AG09319 (cell line): ENCODE measurements at places on chromosomes 5 and 9.

GRCh38 chr9:114958021-114958843 lies 27.8 kb upstream of the TNFSF8 start:
- DNase-seq, result no peak

DNA sequence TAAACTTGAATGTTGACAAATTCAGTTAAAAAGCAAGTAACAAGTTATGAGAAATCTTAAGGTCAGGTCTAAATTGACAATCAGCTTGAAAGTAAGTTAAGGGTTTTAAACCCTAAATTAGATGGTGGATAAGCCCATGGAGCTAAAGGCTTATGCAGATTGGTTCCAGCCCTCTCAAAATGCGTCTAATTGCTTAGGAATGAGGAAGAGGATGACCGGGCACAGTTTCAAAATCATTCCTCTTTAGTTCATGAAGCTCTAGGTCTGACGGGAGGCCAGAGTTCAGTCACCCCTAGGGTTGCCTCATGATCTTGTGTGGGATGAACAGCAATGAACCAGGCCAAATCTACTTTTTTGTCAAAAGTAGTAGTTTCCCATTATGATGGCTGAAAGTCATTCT lies 75.4 kb downstream of the SLC38A9 start:
- no peak for DNase-seq

DNA sequence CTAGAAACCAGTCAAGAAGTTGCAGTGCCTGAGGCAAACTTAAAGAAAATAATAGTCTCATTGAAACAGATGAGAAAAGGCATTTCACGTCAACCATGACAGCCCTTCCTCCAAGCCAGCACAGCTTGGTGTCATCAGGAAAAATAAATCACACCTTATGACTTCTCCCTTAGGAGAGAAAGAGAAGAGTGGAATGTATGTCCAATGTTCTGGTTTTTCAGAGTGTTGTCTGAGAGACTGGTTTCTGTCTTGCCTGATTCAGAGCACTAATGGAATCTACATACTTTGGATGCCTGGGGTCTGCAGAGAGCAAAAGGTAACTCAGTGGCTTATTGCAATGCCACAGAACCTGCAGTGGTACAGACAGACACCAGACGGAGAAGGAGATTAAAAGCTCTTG lies 105.5 kb upstream of the PDE4D start:
- no peak for DNase-seq

DNA sequence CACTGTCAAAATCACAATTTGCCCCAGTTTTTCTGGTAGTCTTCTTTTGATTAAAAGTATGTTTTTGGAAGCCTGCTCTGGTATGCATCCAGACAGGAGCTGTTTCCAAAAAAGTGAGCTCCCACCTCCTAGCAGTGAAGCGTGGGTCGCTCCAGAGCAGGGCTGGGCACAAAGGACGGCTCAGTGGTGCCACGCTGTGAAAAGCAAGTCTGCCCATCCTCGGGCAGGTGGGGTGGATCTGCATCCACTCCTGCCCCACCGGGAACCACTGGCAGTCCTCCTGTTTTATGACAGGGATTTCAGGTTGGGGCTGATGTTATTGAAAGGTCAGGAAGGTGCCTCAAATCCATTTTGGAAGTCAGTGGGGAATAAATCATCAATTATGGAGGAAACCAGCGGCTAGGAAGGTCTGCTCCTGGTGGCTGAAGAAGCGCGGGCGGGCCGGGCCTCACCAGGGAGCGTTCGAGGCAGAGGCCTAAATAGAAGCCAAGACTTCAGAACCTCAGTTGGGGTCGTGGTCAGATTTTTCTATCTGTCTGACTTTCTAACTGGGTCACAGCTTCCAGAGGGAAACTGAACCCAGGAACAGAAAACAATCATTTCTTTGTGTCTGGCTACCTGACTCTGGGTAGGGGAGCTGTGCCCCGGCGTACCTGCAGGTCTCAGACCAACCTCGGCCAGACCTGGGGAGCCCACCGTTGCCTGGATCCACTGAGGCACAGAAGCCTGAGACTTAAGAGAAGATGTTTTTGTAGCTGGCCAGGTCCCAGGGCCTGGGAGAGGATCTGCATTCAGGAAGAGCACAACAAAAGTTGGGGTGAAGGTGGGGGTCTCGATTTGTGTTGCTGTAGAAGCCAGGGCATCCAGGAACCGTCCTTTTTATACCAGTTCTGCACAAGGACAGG lies 168.1 kb downstream of the PAX5 start:
- no peak for DNase-seq

DNA sequence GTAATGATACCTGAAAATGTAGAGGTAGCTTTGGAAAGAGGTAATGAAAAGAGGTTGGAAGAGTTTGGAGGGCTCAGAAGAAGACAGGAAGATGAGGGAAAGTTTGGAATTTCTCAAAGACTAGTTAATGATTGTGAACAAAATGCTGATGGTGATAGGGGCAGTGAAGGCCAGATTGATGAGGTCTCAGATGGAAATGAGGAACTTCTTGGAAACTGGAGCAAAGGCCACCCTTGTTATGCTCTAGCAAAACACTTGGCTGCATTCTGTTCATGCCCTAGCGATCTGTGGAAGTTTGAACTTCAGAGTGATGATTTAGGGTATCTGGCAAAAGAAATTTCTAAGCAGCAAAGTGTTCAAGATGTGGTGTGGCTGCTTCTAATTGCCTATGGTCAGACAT lies 161.2 kb upstream of the SPEF2 start:
- no peak for DNase-seq

DNA sequence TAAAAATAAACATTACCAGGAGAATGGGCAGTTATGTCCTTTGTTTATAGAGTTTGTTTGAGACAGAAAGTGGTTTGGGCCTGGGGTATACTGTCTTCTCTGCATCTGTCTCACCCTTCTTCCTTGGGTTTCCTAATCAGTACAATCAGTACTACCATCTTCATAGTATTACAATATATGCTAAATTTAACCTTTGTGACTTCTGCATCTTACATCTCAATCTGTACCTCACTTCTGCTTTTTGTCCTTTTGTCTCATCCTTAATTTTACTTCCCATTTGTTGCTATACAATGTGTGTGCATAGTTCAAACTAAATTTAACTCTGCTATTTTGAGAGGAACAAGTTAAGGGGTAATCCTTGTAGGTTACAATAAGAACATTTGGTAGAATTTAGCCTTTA lies 19.6 kb downstream of the FBXO38 start:
- DNase-seq, result no peak

GRCh38 chr5:155125551-155126095 lies 112.1 kb downstream of the KIF4B start:
- DNase-seq, result no peak

GRCh38 chr5:141656396-141656795 lies 5.2 kb upstream of the FCHSD1 start:
- no peak for DNase-seq

GRCh38 chr5:1652873-1653697 lies 129.3 kb upstream of the LPCAT1 start:
- DNase-seq, result no peak

DNA sequence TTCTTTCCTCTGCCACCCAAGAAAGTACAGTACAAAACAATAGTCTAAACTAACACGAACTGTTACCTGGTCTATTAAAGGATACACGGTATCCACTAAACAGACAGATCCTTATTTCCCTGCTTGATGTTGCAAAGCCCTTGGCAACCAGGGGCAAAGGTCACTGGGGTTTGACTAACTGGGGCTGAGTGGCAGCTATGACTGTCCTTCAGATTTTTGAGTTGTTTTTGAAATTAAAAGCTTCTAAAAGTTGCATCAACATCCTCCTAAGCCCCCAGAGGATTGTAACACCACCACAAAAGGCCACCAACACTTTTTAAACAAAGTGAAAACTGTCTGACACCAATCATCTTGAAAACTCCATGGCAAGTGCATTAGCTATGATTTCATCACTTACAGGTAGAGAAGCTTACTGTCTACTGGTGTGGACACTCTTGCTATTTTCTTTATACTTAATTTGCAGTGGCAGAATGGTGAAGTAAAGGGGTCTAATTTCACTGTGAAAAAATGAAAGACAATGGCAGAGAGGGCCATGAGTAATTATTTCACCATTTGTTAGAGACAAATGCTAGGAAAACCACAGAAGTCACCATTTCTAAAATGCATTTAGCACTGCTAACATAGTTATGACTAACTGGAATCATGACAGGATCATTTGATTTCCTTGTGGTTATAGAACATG lies 292.4 kb downstream of the EFNA5 start:
- DNase-seq, result no peak

DNA sequence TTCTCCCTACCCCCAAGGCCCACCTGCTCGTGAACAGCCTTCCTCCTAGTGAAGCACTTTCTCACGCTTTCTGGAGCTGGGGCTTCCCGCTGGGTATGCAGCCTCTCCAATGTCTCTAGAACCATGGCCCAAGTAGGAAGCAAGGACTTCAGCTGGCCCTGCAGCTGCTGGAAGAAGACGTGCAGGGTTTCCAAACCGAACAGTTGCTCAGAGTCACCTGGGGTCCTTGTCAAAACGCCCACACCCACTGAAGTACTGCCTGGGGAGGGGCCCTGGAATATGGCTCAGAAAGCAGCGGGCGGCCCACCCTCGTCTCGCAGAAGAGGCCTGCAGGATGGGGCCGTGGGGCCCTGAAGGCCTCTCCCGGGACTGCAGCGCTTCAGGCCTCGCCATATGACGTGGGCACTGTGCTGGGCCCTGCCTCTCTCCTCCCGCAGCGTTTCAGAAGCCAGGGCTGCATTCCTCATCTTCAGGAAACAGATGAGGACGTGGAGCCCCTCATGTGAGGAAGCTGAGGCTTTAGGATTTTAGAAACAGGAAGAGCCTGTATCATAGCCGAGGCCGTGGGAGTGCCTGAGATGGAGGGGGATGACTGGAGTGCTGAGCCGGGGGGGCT lies 116.0 kb upstream of the LMX1B start:
- DNase-seq, result no peak

DNA sequence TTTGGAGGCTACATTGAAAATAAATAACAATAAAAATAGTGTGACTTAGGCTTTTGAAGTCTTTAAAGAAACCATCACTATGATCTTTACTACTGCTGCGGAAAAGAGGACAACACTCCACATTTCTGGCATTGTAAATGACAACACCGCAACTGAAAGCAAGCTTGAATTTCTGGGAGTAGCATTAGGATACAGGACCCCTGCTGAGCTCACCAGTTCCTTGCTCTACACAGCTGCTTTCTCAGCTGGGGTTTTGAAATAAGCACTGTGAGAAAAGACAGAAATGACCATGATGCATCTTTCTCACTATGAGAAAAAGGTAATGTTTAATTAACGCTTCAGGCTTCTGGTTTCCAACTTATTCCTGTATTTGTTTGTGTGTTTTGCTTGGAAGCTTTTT lies 168.0 kb downstream of the TAF11L14 start:
- DNase-seq, result no peak

DNA sequence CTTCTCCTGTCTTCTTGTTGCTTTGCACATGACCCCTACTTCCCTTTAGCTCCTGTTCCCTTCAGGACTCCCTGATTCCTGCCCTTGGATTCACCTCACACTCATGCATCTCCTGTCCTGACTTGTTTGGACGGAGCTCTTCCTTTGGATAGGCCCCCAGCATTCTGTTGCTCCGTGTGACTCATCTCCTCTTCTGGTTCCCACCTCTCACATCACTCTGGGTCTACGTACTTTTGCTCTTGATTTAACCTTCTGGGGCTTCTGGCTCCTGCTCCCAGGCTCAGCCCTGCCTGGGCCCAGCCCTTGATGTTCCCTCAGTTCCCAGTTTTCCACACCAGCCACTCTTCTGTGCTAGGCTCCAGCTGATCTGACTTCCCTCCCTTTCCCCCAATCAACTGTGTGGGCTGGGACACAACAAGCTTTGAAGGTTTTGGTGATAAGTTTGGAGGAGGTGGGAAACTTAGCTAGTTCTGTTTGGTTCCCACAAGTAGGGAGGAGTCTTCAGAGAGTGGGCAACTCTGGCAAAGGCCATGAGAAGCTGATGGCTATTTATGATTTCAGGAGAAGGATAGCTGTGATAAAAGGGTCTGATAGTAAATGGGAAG lies 331.5 kb downstream of the ARHGEF28 start:
- DNase-seq, result no peak

DNA sequence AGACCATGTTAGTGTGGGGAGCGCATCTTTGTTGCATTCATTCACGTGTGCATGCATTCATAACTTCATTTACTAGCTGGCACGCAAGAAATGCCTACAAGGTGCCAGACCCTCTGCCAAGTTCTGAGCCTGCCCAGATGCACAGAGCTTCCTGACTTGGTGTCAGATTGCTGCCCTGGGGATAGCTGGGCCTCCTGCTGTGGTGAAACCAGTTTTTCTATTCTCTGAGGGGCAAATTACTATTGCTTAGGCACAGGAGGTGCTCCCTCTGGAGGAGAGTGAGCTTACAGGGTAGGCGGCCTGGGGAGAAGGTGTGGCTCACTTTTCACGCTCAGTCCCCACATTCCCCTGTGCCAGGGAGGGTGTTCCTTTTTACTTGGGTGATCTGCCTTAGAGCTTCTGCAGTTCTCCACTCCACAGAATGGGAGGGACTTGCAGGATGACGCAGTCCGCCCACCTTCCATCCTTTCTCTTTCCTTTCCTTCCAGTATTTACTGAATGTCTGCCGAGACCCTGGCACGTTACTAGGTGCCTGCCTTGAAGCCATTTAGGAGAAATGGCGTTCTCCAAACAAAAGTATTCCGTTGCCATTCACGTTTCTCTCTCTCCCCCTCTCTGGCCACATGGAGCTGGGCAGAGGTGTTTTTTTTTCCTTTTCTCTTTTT lies 27.9 kb upstream of the CTNNA1 start:
- DNase-seq, result no peak

DNA sequence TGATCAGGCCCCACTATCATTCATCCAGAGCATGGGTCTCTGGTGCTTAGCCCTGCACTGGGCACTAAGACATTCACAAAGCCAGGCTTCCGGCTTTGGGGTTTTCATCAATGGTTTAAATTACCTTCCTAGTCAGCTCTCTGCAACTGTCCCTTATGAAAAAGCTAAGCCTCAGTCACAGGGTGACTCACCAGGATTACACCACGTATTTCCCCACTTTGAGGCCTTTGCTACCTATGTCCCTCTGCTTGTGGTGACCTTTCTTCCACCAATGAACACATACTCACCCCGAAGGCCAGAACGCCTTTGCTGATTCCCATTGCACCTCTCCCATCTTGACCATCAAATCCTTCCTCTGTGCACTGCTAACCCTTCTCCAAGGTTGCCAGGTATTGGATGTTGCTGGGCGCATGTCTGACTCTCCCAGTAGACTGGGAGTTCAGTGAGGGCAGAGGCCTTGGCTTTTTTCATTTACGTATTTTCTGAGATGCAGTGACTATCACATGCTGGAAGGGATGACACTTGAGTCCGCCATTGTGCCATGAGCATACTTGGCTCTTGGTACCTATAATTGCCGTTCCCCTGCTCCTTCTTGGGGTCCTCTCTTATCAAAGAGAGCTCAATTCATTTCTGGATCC lies 58.7 kb upstream of the TNFSF8 start:
- DNase-seq, result no peak
